ENCODE measurements at places on chromosomes 16 and 17.
A peak's percentile ranks its signal among the peaks of the same experiment; 100 is the strongest.

DNA sequence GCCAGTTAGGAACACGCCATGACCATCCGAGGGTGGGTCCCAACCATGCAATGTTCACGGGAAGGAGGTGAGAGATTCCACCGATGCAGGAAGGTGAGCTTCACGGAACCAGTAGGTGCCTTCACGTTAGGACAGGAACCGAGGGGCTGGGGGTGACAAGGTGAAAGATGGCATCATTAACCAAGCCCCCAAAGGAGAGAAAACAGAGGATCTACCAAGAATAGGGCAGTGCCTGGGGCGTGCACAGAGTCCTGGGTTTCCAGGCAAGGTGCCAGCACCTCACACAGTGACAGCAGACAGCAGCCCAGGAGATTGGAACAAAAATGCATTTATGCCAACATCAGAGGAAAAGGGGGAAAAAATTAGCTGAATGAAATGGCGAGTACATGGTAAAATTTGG, 137.9 kb downstream of the GSG1L start:
- DNase-seq, result no peak

DNA sequence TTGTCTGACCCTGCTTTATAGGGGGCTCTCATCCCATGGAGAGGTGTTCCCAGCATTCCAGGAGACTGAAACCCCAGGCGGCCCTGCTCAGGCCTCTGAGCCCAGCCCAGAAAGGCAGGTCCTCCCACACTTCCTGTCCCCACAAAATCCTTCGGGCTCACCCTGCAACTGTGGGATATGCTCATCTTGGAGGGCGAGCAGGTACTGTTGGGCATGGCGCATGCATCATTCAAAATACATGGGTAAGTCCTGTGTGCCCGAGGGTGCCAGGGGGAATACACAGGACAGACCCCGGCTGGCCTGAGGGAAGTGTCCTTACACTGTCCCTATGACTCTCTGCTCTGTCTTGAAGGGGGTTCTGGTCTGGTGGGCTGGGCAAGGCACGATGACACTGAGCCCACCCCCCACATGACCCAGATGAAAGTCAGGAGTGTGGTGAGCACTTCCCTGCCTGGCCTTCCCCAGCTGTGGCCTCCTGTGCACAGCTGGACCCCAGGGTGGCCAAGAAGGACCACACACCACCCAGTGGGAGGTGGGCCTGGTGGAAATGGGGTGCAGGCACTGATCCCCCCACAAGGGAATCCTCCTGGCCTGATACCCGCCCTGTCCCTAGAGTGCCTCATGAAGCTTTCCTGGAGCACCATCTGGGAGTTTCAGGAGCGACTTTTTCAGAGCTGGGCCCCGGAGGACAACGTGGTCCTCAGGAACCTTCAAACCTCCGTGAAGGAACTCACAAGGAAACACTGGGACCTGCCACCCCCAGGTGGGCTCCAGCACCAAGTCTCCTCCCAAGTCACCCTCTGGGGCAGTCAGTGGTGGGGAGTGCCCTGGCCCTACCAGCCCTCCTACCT, 46.7 kb downstream of the USP22 start:
- DNase-seq, result no peak

GRCh38 chr17:18859256-18859655, 1.3 kb downstream of the PRPSAP2 start:
- peak; percentile 46 for DNase-seq

DNA sequence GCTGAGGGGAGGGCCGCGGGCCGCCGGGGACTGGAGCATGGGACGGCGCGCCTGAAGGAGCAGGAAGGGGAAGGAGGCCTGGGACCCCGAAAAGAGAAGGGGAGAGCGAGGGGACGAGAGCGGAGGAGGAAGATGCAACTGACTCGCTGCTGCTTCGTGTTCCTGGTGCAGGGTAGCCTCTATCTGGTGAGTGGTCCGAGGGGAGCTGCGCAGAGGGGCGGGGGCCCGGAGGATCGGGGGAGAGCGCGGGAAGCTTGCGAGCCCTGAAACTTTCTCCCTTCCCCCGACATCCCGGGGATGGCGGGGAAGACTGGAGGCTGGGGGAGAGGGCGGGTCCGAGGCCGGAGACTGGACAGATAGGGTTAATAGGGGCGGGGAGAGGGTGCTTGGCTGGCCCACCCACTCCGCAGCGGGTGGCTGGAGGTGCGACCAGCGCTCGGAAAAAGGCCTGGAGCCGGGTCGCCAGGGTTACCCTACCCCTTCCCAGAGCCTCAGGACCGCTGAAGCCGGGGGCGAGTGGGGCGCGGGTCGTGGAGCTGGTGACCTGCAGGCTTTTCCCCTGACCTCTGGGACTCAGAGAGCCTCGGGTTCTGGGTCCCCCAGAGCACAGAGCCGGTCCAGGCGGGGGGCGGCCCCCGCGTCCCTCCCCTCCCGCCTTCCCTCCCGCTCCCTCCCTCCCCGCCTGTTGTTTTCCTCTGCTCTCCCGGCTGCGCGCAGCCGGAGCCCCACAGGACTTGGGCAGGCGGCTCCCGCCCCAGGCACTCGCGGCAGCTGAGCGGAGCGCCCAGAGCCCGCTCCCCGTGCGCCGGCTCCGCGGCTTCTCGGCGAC, 631 bp downstream of the NXPH3 start:
- DNase-seq, result no peak

- DNase-seq, result no peak
These were observed 6.0 kb downstream of the NAGPA start for GRCh38 chr16:5027575-5028235.

GRCh38 chr17:81891303-81891552, 158 bp downstream of the ALYREF start:
- DNase-seq, result no peak

- no peak for DNase-seq
These were observed 28.7 kb upstream of the MYOCD start for GRCh38 chr17:12637015-12637414.

GRCh38 chr17:50841949-50842354, 6.6 kb downstream of the WFIKKN2 start:
- DNase-seq, result no peak

- DNase-seq, result no peak
These were observed 15.3 kb downstream of the KSR1 start for GRCh38 chr17:27471321-27472269.

DNA sequence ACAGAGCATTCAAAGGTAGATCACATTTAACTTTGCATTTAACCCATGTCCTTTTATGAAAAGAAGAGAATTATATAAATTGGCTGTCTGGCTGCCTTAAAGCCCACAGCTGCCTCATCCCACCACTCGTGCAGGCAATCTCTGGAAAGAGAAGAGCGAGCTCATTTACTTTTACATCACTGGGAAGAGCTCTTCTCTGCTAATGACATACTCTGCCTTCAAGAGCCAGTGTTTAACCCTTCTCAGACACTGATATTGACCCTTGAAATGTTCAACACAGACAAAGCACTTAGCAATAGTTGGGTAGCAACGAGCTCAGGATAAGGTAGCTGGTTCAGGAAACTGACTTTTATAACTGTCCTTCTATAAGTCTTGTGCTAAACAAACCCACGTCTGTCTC, 6.8 kb downstream of the KRT38 start:
- DNase-seq, result no peak

DNA sequence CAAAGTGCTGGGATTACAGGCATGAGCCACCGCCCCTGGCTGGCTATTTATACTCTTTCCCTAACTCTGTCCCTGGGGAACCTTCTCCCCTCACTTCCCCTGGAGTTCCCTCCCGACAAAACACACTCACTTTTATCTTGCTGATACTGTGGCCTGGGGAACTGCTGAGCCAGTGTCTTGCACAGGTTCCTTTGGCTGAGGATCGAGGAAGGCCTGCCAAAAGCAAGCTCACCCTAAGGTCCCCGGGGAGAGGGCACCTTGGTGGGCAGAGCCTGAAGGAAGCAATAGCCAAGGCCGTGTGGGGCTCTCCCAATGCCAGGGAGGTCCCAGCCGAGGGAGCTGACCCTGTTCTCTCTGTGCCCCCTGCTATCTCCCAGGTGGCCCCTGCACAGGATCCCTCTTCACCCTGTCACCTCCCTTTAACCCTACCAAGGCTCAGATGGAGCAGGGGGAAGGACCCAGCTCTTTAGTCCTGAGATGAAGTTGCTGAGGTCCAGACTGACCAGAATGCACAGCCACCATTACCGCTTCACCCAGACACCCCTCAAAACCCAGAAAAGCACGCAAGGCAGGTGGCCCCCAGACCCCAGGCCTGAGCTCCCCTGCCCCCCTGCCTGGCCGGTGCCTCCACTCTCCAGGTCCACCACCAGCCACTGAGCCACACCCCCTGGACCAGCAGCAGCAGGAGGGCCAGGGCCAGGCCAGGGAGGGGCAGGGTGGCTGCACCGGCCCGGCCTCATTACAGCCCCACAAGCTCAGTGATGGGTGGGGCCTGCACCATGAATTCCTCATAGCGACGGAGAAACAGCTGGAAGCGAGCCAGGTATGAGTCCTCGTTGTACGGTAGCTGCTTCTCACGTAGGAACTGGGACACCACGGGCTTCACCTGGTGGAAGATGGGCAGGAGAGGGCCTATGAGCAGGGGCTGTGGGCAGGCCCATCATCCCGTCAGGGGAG, 5.1 kb upstream of the FDXR start:
- no peak for DNase-seq

- DNase-seq, result no peak
These were observed 6.5 kb upstream of the CCL2 start for GRCh38 chr17:34248511-34249024.

DNA sequence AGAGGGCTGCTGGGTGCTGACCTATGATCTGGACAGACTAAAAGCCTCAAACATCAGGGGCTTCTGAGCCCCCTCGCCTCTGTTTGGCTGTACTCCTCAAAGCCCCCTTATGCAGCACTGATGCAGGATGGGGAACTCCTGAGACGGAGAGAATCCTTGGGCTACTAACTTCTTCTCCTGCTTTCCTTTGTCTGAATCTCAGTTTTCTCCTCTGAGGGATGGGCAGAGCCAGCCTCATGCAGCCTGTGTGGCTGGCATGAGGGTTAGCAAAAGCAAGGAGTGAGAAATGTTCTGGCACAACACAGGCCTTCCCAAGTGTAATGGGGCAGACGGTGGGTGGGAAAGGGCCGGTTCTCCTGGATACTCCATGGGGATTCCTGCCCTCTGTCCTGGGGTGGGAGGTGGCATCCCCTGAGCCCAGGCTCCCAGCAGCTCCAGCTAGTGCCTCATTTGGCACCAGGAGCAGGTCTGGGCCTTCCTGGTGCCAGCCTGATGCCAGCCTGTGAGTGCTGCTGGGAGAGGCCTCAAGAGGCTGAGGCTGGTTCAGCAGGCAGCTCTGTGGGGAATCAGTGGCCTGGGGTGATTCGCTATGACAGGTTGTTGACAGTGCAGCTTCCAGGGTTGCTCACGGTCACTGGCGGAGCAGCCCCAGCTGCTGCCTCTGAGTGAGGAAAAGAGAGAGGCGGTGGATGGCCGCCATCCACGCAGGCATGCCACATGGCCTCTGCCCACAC, 4.0 kb upstream of the BRD7 start:
- DNase-seq, result no peak

- no peak for DNase-seq
These were observed 268.5 kb downstream of the CBLN1 start for GRCh38 chr16:49012961-49013726.

GRCh38 chr17:34781571-34782108, 179.6 kb downstream of the CCT6B start:
- no peak for DNase-seq

GRCh38 chr17:74199306-74200092, 4.0 kb upstream of the RPL38 start:
- no peak for DNase-seq

DNA sequence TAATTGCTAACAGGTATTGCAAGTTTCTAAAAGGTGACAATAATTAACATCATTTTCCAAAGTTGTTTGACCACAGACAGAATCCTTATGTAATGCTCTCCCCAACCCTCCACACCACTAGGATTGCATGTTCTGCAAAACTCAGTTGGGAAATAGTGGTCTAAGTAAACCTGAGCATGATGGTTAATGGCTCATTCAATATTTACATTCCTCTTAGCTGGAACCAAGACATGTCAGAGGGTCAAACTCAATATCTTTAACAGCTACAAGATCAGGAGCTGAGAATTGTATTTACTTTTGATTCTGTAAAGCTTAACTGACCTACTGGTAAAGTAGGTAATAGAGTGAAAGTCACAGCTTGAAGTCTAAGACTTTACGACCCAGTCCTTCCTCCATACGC, 10.2 kb downstream of the MFSD6L start:
- no peak for DNase-seq

DNA sequence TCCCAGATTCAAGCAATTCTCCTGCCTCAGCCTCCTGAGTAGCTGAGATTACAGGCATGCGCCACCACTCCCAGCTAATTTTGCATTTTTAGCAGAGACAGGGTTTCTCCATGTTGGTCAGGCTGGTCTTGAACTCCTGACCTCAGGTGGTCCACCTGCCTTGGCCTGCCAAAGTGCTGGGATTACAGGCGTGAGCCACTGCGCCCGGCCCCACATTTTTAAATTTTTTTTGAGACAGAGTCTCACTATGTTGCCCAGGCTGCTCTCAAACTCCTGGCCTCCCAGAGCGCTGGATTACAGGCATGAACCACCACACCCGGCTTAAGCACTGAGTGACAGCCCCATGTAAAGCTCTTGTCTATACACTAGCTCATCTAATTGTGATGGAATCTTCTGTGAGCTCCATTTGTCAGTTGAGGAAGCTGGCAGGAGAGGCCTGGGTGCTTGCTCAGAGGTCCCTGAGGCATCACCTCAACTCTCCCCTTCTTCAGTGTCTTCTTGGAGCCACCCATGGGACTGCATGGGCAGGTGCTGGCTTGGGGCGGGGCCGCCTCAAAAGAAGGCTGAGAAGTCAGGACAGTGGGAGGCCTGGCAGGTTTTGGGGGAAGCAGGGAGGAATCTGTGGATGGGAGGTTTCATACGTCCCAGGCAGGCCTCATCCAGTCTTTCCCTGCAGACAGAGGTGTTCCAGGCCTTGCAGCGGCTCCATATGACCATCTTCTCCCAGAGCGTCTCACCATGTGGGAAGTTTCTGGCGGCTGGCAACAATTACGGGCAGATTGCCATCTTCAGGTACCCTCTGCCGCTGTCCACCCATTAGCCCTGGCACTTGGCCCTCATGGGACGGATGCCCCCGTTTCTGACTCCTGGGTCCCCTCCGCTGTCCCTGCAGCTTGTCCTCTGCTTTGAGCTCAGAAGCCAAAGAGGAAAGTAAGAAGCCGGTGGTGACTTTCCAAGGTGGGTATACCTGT, 1.5 kb downstream of the THOC6 start:
- no peak for DNase-seq

DNA sequence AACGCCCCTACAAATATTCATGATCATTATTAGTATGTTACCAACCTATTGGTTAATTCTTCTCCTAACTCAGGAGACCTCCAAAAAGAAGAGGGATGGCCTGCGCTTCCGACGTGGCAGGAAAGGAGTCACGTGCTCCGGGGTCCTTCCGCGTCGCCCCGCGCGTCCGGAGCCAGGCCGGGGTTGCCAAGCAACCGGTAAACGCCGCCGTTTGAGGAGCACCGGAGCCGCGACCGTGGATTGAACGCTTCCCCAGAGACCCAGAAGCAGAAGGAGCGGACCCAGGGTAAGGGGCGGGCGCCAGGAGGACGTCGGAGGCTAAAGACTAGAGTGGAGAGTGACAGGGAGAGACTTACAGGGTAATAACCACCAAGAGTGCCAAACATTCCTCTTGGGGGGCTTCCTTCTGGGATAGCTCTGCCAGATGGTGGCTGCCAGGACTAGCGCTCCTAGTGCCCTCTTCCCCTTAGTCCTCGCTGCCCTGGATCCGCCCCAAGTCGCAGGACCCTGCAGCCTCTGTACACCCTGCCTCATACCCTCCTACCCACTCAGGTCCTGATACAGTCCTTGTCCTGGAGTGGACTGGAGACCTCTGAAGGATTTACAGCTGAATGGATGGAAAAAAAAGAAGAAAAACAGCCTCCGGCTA, at the start of gene DNAI2:
TSS of gene DNAI2 (plus strand) at position 175 of the 649 bp plus-strand sequence. CDS start 7,584 bp downstream, outside the sequence.
- DNase-seq, result no peak

GRCh38 chr16:17572145-17572544, 101.4 kb upstream of the XYLT1 start:
- DNase-seq, result no peak

All from SIG-M5 (cell line).